Activated T-cell treated with anti-CD3 and anti-CD28 coated beads, Interleukin-2, amount 50 U/mL, for 4 hours (primary cell): ENCODE measurements at places on chromosomes 16 and 17.

DNA sequence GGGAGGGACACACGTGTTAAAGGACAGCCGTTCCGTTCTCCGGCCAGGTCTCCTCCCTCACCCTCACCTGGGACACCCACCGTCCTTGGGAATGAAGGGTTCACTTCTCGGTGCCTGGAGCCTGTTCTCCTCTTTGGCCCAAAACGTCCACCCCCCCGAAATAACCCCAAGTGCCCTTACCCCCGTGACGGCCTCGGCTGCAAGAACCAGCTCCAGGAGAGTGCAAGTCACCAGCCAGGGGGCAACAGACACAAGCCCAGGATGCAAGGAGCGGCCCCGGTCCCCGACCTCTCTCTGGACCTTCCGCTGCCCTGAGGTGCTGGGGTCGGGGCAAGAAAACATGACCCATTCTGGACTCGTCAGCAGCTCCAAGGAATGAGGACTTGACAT is 20.0 kb upstream of the UBE2I start:
- DNase-seq = no peak

GRCh38 chr16:85215478-85216118 is 103.3 kb upstream of the CIBAR2 start:
- no peak for DNase-seq

DNA sequence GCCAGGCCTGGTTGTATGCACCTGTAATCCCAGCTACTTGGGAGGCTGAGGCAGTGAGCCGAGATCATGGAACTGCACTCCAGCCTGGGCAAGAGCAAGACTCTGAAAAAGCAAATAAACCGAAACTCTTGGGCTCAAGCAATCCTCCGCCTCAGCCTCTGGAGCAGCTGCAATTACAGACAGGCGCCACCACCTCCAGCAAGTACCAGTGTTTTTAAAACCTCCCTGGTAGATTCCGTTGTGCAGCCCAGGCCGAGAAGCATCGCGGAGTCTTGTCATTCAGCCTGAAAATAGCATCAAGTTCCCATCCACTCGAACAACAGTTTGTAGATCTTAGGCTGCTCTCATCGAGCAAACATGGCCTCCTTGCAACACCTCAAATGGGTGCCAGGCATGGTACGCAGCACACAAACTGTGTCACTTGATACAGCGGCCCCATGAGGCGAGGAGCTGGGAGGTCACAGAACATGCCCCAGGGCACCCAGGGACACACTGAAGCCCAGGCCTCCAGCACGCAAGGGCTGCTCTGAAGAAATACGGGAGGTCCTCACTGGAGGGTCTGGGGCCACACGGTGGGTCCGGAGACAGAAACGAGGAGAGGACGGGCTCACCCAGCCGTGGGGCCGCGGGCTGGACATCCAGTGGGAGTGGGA is 18.1 kb downstream of the TMC6 start:
- no peak for DNase-seq

GRCh38 chr16:85205747-85206471 is 93.6 kb upstream of the CIBAR2 start:
- no peak for DNase-seq

DNA sequence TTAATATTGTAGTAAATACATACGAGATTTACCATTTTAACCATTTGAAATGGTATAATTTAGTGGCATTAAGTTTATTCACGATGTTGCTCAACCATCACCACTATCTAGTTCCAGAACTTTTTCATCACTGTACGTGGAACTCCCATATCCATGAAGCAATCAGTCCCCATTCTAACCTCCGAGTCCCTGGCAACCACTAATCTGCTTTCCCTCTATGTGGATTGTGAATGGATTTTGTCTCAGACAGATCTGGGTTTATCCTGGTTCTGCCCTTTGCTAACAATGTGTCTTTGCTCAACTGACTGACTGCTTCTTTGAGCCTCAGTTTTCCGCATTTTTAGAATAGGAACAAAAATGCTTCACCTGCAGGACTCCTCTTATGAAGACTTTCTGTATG is 51.4 kb downstream of the TANGO6 start:
- no peak for DNase-seq

DNA sequence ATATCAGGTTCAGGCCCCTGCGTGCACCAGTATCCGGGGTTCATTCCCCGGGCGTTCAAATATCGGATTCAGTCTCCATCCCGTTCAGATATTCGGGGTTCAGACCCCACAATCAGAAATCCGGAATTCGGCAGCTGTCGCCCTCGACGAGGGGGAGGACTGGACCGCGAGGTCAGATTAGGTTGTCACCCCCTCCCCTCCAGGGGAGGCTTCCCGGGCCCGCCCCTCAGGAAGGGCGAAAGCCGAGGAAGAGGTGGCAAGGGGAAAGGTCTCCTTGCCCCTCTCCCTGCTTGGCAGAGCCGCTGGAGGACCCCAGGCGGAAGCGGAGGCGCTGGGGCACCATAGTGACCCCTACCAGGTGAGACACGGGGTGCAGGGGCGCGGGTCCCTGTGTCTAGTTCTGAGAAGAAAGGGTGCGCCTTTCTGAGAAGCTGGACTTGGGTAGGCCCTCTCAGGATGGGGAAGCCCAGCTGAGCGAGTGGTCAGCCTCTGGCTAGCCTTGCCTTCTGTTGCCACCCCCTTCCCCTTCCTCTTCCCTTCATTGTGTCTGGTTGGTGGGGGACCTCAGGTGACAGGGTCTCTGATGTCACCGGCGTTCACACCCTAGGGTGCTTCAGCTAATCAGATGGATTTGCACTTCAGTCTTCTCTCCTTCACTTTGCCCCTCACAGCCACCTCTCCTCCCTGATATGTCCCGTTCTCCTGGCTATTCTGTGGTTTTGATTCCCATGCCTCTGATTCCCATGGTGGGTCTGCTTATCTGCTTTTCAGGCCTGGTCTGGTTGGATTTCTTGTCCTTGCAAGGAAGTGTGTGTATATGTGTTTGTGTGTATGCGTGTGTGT is 844 bp downstream of the TAOK2 start:
- DNase-seq = no peak

GRCh38 chr16:28924399-28924761 is 658 bp downstream of the RABEP2 start:
- DNase-seq = no peak

DNA sequence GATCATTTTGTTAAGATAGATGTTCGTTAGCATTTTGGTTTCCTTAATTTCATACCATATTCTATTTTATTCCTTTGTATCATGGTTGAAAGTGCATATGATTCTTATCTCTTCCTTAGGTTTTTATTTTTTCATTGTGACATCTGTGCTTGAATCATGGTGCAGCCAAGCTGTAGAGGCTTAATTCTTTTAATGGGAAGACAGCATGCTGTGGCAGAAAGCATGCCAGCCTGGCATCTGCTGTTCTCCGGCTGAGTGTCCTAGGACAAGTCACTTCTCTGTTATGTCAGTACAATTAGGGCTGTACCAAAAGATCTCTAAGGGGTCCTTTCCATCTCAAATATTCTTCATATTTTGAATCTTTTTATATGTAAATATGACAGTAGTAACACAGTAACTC is 68.5 kb upstream of the PMFBP1 start:
- DNase-seq = no peak

DNA sequence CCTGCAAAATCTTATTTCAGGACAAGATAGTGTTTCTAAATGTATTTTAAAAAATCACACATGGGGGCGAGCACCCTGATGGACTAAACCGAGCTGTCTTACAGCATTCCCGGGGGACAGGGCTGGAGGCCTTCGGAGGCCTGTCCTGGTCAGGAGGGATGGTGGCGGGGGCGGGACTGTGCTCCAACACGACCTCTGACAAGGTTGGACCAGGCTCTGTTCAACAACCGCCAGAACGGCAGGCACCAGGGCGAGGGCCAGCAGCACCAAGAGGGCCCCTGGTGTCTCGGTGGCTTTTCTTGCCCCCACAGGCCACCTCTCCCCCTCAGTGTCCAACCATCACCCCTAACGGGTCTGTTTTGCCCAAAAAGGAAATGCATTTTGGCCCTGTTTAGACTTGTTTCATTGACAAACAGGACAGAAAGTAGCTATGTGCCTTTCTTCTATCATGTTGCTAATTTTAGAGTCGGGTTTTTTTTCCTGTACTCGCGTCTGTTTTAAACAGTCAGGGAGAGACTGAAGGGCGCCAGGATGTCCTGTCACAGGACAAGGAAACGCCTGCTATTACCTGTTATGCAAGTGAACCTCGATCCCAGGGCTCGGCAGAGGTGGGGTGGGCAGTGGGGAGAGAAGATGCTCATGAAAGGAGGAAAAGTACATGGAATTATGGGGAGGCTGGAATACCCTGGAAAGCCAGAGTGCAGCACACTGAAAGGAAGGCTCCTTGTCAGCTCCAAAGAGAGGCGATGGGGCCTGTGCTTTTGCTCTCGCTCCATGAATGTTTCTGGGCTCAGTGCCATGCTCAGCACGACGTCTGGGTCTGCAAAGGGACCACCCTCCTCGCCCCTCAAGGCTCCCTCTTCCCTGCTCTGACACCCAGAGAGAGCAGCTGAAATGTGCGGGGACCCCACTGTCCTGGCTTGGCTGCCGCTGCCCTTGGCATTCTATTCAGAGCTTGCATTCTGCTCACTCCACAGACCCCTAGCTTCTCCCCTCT is 11.9 kb downstream of the TMEM204 start:
- DNase-seq = no peak

- DNase-seq = no peak
These were observed 221.8 kb downstream of the CDH11 start for GRCh38 chr16:64900019-64900418.

DNA sequence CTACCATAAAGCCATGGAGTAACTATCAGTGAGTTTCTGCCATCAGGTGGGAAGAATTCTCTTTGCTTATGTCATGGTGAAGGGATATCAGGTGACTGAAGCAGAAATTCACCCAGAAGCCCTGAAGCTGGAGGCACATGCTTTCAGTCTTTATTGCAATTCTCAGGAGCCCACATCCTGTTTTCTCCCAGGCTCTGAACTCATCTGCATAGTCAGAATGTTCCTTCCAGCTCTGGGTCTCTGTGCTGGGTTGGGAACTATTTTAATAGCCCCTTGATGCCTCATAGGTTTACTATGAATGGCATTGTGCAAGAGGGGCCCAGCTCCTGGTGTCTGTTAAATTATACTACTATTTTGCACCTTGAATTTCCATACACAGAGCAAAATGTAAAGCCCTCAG is 198.4 kb upstream of the SOX9 start:
- DNase-seq = no peak

- DNase-seq = no peak
These were observed 17.1 kb downstream of the RAB11FIP4 start for GRCh38 chr17:31408586-31408985.

GRCh38 chr16:67407176-67407787 is 9.0 kb downstream of the ZDHHC1 start:
- no peak for DNase-seq

GRCh38 chr17:1362964-1363363 is 37.1 kb downstream of the YWHAE start:
- DNase-seq = no peak

- DNase-seq = no peak
These were observed 58.3 kb downstream of the HIC1 start for GRCh38 chr17:2113279-2113622.

GRCh38 chr17:13107676-13108235 is 89.9 kb upstream of the ELAC2 start:
- DNase-seq = no peak

DNA sequence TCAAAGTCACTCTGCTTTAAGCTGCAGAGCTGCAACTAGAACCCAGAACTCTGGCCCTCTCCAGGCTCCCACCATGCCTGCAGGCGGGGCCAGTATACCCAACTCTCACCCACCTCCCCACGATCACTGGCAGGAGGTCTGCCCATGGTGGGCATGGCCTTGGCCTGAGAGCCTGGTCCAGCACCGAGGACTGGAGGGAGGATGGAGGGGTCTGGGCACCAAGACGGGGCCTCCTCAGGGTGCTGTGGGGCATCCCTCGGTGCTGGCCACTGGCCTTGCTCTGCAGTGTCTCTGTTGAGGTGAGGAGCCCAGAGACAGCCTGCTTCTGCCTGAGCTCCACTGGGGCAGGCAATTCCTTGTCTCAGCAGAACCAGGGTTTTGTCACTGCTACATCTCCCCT is 1.5 kb upstream of the KRT16 start:
- no peak for DNase-seq
